ENCODE measurements at places on chromosomes 1 and 21.

DNA sequence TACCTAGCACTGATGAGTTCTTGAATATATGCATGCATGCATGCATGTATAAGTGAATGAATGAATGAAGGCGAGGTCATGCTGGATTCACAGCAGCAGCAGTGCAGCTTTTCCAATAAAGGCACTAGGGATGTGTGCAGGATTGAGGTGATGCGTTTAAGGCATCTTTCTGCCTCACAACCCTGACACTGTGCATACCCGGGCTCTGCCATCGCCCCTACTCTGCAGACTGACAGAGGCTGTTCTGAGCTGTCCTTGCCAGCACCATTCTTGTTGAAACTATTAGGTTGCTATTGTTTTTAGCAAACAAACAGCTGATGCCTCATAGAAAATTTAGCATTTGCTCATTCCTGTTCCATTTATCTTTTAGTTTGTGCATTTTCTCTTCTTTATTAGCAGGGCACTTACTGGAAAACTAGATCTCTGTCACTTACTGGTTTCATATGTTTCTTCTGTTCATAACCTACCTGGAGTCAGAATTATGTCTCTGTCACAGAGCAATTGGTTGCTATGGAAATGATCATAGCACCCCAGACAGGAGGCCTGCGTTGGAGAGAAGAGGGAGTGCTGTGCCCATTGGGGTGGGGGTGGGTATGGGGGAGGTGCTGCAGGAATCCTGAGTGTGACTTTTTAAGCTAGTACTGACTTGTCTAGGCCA lies 79.0 kb downstream of the CD58 start:
- no peak for DNase-seq

GRCh38 chr1:30083800-30084464 lies 639.5 kb downstream of the MATN1 start:
- DNase-seq: no peak

DNA sequence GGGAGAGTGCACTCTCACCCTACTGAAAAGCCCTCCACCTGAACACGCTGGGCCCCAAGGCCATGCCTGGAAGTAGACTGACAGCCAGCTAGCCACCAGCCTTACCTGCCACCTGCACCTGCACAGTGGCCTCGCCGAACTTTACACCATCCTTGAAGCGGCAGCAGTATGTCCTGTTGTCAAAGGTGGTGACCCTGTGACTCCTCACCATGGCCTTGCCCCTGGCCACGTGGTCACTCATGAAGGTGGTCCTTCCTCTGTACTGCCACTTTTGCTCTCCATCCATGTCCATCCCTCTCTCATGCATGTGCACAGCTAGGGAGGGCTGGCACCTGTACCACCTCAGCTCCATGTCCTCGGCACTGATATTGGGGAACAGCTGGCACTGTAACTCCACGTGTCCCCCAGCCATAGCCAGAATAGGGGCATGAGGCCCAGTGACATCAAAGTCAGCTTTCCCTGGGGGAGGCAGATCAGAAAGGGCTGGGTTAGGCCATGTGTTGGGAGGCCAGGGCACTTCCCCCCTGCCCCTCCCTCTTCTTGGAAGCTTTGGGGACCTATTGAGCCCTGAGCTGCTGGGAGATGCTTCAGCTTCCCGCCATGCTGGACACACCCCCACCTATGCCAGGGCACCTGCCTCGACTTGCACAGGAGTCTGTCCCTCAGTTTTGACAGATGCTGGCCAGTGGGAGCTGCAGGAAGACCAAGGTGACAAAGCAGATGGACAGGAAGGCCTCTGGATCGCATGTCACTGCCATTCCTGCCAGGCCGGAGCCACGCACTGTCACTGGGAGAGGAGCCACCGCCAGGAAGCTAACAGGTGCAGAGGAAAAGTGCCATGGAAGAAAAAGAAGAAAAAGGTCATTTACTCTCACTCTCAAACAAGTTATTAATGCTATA lies 24.6 kb downstream of the RNF187 start:
- no peak for DNase-seq

DNA sequence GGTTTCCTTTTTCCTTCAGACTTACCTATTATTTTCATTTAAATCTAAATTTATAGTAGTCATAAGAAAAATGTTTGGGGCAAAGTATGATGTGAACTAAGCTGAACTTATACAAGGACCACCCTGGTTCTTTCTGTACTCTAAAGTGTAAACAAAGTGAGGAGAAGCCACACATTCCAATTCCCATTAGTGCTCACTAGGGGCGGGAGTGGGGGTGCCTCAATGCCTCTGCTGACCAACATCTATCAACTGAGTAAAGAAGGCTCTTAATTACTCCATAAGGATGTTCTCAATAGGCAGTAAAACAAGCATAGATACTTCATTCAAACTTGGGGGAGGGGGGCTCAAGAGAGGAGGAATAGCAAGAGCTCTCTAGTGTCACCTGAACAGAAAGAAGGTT lies 151.7 kb downstream of the CDC42BPA start:
- no peak for DNase-seq

- DNase-seq: no peak
Observed at GRCh38 chr21:15728046-15728445, 1.7 kb upstream of the USP25 start.

GRCh38 chr1:157115429-157115838 lies 15.8 kb upstream of the ETV3L start:
- DNase-seq: no peak

- no peak for DNase-seq
Observed at GRCh38 chr1:157181258-157181657, 43.1 kb upstream of the ETV3 start.

DNA sequence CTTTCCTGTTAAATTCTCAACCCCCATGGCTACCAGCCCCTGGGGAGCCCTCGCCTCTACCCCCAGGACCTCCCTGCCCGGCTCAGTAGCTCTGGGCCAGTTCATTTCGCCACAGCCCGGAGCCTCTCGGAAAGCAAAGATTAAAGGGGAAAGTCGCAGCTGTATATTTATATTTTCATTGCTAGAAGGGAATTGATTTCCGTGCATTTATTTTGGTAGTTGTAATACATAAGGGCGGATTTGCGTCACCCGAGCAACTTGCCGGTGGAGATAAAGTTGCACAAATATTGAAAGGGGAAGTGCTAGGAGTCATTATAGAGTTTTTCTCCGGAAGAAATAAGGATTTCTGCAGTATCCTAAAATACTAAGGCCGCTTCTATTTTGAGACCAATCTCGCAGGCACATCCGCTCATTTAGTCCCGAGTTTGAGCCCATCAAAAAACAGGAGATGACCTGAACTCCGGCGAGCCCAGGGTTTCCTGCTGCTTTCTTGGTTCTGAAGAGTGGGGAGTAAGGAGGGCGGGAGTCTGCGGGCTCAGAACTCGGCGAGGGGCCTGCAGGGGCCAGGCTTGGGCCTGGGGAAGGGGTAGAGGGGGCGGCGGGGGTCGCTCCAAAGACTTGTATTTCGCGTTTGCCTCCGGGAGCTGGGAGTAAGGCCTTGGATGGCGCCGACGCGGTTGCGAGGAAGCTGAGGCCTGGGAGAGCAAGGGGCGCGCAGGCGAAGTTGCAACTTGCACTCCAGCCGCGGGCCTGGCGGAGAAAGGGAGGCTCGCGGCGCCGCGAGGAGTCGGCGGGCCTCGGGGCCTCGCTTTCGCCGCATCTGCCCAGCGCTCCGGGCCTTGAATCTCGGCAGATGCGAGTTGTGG lies 2.5 kb upstream of the HLX start:
- peak; percentile 78 for DNase-seq

- DNase-seq: no peak
Observed at GRCh38 chr1:70360321-70360720, 5.8 kb upstream of the ANKRD13C start.

GRCh38 chr21:45540601-45540970 lies 1.7 kb downstream of the SLC19A1 start:
- DNase-seq: no peak

- DNase-seq: no peak
Observed at GRCh38 chr21:31922881-31923280, 50.1 kb downstream of the HUNK start.

DNA sequence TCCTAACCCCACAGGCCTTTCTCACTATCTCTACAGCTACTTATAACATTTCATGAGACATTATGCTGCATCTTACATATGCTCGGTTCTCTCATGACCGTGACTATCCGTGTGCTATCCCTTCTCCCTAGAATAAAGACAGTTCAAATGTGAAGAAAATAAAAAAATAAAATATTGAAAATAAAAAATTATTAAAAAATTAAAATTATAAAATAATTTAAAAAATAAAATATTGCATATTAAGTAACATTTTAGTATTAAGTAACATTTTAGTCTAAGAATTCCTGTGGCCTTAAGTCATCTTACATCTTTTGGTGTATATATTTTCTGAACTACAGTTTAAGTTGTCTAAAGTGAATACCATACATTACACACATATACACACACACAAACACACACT lies 415.5 kb downstream of the DPYD start:
- DNase-seq: no peak

- DNase-seq: no peak
Observed at GRCh38 chr1:204255966-204256365, 42.2 kb upstream of the GOLT1A start.

- DNase-seq: no peak
Observed at GRCh38 chr1:192967901-192968300, 91.3 kb downstream of the UCHL5 start.

GRCh38 chr1:184223216-184223615 lies 163.6 kb upstream of the C1orf21 start:
- DNase-seq: no peak

GRCh38 chr1:192378878-192379277 lies 62.1 kb downstream of the RGS21 start:
- no peak for DNase-seq

- no peak for DNase-seq
Observed at GRCh38 chr1:112776688-112777087, 61.6 kb upstream of the PPM1J start.

- DNase-seq: peak; percentile 24
Observed at GRCh38 chr1:167401260-167401873, 117.0 kb downstream of the CD247 start.

GRCh38 chr1:245707941-245708340 lies 553.2 kb downstream of the KIF26B start:
- DNase-seq: no peak

- DNase-seq: no peak
Observed at GRCh38 chr1:218546314-218546713, 201.2 kb downstream of the TGFB2 start.

DNA sequence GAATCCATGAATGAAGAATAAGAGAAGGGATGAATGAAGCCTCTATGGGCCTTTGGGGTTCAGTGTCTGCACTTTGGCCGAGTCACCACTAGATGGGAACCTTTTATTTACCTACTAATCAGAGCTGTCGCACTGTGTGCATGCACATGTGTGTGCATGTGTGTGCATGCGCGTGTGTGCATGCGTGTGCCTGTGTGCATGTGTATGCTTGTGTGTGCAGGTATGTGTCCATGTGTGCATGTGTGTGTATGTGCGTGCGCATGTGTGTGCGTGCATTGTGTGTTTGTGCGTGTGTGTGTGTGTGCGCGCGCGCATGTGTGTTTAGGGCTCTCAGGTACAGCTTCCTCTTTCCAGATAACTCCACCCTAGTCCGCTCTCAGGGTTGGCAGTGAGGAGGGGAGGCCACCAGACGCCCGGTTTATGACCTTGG lies 20.4 kb upstream of the UBXN10 start:
- peak; percentile 84 for DNase-seq

DNA sequence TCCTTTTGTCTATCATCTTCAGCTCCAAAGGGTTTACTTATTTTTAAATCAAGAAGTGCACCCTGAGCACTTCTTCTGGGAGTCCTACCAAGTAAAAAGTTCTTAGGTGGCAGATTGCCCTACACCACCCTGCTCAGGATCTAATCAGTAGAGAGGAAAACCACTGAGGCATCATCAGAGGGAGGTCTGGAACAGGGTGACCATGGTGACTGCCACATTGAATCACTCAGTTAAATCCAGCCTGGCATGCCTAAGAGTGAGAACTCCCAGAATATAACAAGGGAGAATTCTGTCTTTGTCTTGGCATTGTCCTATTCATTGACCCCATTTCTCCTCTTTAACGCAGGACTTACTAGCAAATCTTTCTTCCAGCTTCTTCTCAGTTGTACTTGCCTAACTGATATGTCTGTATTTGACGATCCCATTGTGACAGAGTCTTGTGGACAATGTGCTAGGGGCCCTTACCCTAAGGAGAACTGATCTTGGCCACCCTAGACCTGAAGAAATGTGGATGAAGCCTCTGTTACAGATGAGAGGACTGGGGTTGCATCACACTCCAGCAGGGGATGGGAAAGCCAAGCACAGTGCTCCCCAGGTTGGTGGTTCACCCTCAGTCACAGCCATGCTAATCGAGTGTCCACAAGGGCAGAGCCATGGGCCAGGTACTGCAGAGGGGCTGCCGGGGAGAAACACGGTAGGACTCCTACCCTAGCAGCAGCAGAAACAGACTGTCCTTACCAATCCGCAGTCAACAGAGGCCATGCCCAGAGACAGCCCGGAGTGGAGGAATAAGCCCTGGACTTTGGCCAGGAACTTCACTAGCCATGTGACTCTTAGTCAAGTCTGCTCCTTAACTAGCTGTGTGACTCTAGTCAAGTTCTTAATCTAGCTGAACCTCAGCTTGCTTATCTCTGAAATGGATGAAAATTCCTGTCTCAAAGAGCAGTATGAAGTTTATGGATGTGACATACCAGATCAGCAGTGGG lies 15.4 kb downstream of the PKP1 start:
- no peak for DNase-seq

GRCh38 chr21:44952116-44952928 lies 12.5 kb downstream of the SLX9 start:
- no peak for DNase-seq

DNA sequence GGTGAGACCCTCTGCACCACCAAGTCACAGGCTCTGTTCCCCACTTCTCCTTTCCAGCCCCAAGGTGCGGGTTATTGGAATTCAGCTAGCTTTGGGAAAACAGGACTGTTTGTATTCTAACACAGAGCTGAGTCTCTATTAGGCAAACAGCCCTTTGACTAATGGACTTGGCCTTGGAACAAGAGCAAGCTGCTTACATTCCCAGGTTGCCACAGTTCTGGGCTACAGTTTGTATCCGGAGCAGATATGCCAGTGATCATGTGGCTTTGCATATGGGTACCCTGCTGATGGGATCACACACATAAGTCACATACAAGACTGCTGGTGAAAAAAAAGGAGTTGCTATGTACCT lies 110.5 kb upstream of the COA6 start:
- DNase-seq: no peak

DNA sequence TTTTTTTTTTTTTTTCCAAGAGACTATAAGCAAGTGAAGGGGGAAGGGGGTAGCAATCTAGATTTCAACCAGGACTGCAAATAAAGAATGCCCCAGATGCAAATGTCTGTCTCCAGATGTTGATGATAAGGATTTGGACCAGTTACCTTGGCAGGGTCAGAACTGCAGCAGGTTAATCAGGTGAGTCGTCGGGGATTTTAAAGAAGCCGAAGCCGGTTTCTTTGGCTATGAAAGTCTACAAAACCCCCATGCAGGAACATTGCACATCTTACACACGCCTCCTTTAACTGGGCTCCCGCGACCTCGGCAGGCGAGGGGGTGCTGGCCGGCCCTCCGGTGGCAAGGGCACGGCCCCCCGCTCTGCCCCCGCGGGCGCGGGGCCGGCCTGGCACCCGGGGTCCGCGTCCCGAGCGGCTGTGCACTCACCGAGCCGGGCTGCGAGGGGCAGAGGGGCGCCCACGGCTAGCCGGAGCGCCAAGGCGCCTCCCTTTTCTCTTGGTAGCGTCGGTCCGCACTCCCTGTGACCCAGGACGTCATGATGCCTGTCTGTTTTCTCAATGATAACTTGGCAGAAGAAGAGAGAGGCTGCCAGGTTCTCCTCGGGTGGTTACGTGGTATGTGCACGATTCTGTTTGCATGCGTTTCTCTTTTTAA lies 366.3 kb upstream of the ESRRG start:
- DNase-seq: no peak

- DNase-seq: no peak
Observed at GRCh38 chr1:38341694-38342093, 295.1 kb upstream of the POU3F1 start.
